Right atrium auricular region (tissue), 2 donors: ENCODE measurements at places on chromosomes 4 and X. TPM values are rescaled to one million over a fixed set of nuclear protein-coding genes. Genes with fewer than 3 reads are reported as not detected.

The HSFX2 gene
- not detected for total RNA-seq

The GALNT7 gene
- 5.4 TPM for total RNA-seq

The C4orf36 gene
- total RNA-seq = not detected

The PAGE1 gene
- not detected for total RNA-seq

The STPG2 gene
- total RNA-seq = 0.71 TPM

The ACTRT1 gene
- total RNA-seq = not detected

The GPR119 gene
- total RNA-seq = not detected

The QDPR gene
- total RNA-seq = 14.8 TPM

DNA sequence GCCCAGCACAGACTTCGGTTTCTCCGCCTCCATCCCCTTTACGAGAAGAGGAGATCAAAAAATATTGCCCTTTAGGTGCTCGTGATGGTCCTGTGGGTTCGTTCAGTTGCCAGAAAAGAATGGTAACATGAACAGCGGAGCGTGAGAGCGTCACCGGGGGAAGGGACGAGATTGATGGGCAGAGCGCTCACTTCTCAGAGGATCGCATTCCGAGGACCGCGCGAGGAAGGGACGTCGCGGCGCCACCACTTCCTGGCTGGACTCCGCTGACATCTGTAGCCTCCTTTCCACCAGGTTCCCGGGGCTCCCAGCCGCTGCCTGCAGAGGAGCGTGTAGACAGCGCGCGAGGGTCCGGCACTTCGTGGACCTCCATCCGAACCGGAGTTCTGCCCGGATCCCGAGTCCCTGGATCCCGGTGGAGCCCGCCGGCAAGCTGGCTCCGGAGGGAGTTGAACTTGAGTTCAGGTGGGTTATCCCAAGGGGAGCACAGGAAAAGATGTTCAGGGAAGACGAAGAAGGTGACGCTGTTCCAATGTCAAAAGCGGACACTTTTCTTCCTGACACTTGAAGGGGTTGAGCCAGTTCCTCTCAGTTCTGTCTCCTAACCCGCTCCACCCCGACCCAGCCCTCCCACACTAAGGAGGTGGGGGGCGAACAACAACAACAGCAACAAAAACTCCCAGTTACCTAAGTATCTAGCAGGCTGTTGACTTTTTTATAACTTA, 484 bp downstream of the GALNTL6 start:
- no peak for DNase-seq

- no peak for DNase-seq
These were observed 7.0 kb upstream of the NDNF start for GRCh38 chr4:121079376-121079775.

- DNase-seq = no peak
These were observed 1.5 kb downstream of the EVC start for GRCh38 chr4:5712517-5712916.

DNA sequence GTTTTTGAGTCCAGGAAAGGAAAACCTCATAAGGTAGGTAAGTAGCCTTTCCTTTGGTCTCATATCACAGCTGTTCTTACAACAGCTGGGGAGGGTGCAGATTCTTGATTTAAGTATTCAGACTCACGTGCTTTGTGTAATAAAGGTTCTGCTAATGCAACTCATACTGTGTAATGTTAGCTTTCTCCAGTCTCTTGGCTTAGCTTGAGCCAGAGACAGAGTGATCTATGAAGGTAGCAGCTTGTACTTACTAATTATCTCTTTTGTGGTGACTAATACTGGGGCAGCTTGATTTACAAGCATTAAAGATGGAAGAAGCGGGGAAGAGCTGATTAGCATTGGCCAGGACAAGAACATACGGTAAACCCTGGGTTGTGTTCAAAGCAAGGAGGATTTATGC, 80.3 kb downstream of the LNX1 start:
- no peak for DNase-seq

DNA sequence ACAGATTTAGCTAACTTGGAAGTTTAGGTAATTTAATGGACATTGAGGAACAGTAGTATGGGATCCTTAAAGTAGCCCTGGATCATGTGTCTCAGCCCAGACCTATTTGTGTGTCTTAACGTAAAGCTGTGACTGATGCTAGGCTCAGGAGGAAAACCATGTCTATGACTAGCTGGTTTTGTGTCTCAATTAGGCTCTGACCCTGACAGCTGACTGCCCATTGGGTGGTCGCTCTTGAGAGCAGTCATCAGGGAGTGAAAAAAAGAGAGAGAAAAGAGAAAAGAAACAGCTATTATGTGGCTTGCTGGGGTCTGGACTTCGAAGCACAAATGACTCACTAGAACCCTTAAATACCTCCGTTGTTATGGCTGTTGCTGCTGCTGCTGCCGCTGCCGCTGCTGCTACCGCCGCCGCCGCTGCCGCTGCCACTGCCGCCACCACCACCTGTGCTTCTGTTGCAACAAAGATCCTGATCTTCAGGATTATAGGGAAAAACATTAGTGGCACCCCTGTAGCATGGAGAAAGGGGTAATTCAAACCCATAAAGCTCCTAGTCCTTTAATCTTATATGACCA, 70.7 kb downstream of the GSPT2 start:
- DNase-seq = no peak

GRCh38 chrX:151174581-151175282, 1.7 kb upstream of the GPR50 start:
- no peak for DNase-seq

GRCh38 chr4:124104628-124105027, 607.9 kb downstream of the ANKRD50 start:
- no peak for DNase-seq

GRCh38 chrX:10401239-10401638, 219.1 kb downstream of the MID1 start:
- no peak for DNase-seq

DNA sequence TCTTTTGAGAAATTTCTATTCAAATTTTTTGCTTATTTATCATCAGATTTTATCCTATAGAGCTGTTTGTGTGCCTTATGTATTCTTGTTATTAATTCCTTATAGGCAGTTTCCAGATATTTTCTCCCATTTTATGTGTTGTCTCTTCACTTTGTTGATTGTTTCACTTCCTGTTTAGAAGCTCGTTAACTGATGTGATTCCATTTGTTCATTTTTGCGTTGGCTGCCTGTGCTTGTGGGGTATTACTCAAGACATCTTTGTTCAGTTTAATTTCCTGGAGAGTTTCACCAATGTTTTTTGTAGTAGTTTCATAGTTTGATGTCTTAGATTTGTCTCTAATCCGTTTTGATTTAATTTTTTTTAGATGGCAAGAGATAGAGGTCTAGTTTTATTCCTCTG, 14.6 kb downstream of the ZNF718 start:
- no peak for DNase-seq

- no peak for DNase-seq
These were observed 3.4 kb downstream of the CD38 start for GRCh38 chr4:15781427-15782095.

GRCh38 chrX:33385546-33385945, 174.2 kb upstream of the DMD start:
- DNase-seq = no peak

GRCh38 chrX:139739138-139739537, 31.2 kb upstream of the MCF2 start:
- DNase-seq = no peak

GRCh38 chr4:95268819-95269565, 279.8 kb downstream of the UNC5C start:
- no peak for DNase-seq

DNA sequence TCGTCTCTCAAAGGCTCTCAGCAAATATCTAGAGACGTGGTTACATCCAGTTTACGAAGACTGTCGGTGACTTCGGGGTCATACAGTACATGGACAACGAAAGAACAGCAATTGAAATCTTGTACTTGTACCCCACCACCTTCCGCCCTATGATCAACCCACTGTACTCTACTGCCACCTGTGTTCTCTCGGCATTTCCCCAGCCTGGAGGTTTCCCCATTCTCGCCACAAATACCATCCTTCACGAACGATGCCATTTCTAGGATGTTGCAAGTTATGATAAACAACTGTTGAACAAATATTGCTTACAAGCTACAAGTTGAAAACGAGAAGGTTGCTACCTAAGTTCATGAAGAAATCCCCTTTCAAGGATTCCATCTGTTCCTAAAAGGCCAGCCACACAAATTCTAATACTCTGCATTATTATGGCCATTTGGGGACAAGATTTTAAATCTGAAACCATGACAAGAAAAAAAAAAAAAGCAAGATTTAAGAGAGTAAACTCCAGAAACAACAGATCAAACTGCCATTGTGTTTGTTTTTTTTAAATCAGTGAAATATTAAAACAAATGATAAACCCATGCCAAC, 1.6 kb downstream of the APBB2 start:
- DNase-seq = no peak

DNA sequence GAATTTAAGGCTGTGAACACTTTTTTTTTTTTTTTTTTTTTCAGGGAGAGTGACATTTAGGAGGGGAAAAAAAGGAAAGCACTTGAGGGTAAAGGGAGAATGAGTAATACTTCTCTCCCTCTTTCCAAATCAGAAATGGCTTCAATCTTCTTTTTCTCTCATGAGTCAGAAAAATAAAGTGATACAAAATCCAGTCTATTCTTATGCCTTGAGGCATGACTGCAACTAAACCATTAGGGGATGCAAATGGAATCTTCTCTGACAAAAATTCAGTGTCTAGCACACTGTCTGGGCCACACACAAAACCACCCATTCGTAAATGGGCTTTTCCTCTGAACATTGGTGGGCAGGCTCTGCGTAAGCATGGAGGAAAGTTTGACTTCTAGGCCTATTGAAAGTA, 46.7 kb upstream of the POU4F2 start:
- DNase-seq = no peak
